ENCODE measurements at places on chromosomes 11 and 22.

DNA sequence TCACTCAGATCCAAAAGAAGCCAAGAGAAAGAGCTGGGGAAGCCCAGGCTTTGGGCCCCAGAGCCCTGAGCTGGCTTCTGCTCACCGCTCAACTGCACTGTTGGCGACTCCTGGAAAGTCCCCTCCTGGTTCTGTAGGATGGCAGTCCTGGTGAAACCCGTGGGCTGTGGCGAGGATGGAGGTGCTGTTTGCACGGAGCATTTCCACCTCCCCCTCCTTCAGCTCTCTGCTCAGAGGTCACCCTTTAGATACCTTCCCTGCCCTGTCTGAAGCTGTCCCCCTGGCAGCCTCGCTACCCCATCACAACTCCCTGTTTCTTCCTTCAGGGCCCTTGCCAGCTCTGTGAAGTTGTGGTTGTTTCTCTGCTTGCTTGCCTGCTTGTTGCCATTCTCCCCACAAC, 97.8 kb downstream of the MYO18B start:
- no peak for DNase-seq

GRCh38 chr11:30818721-30819120, 232.6 kb upstream of the MPPED2 start:
- DNase-seq, result no peak

GRCh38 chr11:10072841-10073240, 221.2 kb downstream of the SBF2 start:
- no peak for DNase-seq

DNA sequence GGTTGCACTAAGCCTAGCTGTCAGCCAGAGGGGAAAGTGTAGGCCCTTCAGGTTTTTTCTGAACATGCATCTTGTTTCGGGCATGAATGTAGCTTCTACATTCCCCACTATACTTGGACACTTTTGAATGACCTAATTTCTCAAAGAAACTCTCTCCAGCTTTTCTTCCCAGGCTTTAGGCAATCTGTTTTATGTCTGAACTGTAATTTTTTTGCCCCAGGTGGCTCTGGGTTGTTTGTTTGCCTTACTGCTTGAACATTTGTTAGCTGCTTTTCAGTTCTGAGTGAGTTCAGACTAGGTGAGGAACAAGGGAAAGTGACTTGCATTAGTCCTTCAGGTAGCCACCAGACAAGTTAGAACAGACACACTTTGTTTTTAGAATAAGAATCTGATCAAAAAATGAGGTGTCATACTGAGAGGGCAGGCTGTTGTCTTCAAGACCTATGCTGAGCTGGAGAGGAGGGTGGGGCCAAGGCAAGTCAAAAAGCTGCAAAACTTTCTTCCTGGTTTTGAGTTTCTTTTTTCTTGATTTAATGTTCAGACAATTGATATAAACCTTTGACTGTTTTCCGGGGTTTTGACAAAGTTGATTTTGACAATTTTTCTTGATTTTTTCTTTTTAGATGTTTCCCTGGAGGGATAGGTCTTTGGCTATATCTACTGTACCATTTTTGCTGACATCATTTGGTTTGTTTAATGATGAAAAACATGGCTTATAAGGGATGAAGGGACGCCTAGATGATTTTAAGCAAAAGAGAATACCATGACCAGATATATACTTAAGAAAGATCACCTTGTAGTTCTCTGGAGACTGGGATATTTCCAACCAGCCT, 182.8 kb downstream of the WNT11 start:
- DNase-seq, result no peak

Measured in naive thymus-derived CD4-positive, alpha-beta T cell (primary cell).